ENCODE measurements at places on chromosomes 13 and 19. TPM values are rescaled to one million over a fixed set of nuclear protein-coding genes. Genes with fewer than 3 reads are reported as not detected.

CEACAM7 gene
- total RNA-seq, result not detected

GRCh38 chr13:34926508-34926907 is 15.6 kb upstream of the NBEA start:
- peak; percentile 75 for DNase-seq

DNA sequence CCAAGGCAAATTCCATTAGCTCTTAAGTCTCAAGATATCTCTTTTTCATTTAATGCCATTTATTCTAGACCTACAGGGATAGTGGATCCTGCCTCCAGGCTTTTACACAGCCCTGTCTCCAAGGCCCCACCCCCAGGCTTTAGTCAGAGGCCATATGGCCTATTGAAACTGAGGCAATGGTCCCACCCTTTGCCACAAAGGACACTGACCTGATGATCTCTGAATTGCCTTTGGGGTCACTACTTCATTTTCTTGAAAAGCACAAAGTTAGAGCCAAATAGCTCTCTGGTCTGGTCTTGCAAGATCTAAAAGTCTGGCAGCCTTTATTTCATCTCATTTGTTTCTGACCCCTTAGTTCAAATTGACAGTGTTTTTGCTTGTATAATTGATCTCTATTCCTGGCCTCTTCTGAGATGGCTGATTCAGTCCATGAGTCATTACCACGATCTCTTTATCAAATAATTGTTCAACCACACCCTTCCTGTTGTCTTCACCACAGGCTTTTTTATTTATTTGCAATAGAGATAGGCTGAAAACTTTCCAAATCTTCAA is 209.8 kb downstream of the FGF14 start:
- DNase-seq, result peak; percentile 81

ZNF813 gene
- 11.7 TPM for total RNA-seq

DNA sequence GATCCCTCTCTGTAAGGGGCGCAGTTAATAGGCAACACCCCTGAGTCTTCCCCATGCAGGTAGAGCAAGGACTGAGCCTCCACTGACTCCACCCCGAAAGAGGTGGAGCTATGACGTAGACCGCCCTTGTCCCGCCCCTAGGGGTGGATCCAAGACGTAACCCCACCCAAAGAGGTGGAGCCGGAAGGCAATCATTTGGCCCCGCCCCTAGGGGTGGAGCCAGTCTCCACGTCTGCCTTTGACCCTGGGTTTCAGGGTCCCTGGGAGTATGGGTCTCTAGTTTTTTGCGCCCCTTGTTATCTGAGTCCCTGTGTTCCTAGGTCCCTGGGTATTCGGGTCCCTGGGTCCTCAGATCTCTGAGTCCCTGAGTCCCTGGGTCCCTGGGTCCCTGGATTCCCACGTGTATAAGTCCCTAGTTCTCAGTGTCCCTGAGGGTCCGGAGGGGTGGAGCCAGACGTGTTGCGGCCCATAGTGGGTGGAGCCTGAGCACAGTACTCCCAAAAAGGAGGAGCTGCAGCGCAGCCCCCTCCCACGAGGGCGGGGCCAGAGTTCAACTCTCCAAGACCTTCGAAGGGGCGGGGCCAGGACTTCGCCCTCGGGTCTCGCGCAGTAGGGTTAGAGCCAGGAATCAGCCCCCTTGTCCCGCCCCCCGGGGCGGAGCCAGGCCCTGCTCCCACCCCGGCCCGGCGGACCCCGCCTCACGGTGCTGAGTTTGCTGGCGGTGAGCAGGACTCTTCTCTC is 5.3 kb downstream of the DENND1C start:
- DNase-seq, result peak; percentile 90

GRCh38 chr13:59012731-59013130 is 1151.0 kb downstream of the DIAPH3 start:
- DNase-seq, result no peak

- no peak for DNase-seq
These were observed 1.2 kb downstream of the USPL1 start for GRCh38 chr13:30618930-30619279.

GRCh38 chr19:43883864-43884263 is 51.2 kb downstream of the ZNF45 start:
- no peak for DNase-seq

GRCh38 chr19:12801466-12802266 is at the start of the genes PRDX2 and THSD8:
Gene PRDX2, minus strand, starts transcription at chr19:12801800. Its CDS starts 539 bp downstream, at chr19:12801261.
Gene THSD8, plus strand, starts transcription at chr19:12802069. Its CDS starts 3 bp downstream, at chr19:12802072.
- no peak for DNase-seq

DNA sequence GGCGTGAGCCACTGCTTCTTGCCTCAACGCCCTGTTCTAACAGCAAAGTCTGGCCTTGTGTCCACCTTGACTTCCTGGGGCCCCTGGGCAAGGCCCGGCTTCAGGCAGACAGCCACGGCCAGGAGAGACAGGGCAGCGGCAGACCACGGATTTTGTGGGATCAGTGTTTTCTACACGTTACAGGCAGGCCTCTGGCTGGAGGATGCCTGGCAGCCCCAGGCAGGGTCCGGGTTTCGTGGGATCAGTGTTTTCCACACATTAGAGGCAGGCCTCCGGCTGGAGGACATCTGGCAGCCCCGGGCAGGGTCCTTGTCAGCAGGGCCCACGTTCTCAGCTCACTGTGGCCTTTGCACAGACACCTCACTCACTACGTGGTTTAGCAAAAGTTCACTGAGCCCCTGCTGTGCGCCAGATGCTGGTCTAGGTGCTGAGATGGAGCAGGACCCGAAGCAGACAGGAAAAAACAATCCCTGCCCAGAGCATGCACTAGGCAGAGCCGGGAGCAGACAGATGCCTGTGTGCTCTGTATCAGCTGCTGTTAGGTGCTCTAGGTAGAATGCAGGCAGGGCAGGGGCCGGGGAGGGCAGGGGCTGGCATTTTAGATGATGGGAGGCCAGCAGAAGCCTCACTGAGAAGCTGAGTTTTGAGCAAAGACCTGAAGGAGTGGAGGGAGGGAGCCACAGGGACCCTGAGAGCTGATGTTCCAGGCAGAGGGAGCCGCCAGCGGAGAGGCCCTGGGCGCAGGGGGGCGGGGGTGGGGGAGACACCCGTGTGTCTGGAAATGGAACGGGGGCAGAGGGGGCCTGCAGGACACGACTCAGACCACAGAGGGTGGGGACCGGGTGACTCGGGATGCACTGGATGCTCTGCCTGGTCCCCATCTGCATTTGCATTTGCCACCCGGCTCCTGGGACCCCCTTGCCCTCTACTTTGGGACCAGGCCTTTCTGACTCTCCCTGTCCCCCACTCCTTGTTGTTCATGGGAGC is 25.0 kb upstream of the NCCRP1 start:
- no peak for DNase-seq

ERICH6B gene
- total RNA-seq, result not detected

DNA sequence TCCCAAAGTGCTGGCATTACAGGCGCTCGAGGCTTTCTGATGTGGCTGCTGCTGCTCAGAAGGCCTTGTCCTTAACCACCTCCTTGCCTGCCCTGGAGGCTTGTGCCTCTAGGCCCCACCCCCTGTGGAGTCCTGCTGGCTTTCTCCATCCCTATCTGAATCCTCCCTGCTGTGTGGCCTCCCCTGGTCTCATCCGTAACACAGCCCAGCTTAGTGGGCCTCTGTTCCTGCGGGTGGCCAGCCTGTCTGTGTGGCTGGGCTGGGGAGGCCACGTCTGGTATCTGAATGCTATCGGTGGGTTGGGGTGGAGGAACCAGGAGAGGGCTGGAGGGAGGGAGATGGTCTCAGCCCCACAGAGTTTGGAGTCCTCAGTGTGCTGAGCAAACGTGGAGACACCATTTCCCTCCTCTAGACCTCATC is 4.7 kb downstream of the RPL28 start:
- DNase-seq, result no peak

DNA sequence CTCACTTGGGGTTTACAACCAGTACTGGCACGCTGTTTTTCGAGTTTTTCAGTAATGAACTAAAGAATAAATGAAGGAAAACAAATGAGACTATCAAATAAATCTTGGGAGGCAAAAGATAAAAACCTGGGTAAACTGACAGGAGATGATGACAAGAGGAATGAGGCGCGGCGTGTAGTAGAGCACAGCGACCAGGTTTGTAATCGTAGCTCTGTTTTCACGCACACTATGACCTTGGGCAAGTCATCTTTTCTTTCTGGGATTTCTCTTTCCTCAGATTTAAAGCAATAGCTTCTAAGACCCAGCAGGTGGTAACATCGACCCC is 419 bp downstream of the MRPS31 start:
- DNase-seq, result no peak

DNA sequence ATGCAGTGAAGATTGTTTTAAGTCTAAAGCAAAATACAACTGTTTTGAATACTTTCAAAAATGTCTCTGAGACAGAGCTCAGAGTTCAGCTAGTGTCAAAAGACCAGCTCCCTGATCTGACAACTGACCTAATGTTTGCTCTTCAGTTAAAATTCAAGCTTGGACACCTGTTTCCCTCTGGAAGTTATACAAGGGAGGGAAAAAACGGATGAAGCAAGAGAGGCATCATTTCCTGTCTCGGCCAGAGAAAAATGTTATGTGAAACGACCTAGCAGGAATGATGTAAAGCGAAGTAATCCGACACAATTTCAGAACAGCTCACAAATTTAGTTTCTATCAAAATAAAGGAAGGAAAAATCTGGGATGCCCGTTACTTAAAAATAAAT is 59.4 kb downstream of the ZAR1L start:
- no peak for DNase-seq

GRCh38 chr19:15279326-15279904 is 47.2 kb upstream of the EPHX3 start:
- DNase-seq, result no peak

DNA sequence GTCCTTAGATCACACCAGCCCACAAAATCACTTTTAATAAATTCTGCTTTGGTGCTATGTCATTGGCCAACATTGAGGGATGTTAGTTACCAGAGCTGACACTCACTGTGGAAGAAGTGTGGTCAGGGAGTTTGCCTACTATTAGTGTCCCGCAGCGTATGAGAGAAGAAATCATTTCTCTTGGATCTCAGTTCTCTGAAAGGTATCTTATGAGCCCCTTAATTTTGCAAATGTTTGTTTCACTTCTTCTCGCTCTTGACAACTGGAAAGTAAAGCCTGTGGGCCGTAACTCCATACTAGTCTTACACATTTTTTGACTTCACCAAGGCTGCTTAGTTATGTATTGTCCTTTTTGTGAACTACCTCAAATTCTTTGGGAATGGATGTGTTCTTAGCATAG is 80.9 kb downstream of the FLT1 start:
- DNase-seq, result no peak

GRCh38 chr13:66532146-66532545 is 698.0 kb downstream of the PCDH9 start:
- no peak for DNase-seq

LIM2 gene
- not detected for total RNA-seq

IL4I1 gene
- 25.7 TPM for total RNA-seq

B3GNT8 gene
- 2.1 TPM for total RNA-seq

DNA sequence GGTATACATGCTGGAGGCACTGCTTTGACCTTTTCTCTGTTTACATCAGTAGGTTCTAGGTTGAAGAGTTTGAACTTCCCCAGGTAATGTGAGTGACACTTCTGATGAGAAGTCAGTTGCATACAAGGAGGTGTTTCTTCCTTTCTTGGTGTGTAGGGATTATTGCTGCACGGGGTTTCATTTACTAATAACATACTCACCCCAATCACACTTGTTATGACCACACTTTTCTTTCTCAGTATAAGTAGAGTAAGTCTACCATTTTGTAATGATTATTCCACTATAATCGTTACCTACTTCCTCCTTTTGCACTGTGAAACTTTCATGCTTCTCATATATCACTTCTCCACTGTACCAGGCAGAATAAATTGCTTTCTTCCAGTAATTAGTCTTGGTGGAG is 138.0 kb downstream of the TNFSF13B start:
- no peak for DNase-seq

GRCh38 chr19:290372-291005 is 714 bp downstream of the PLPP2 start:
- no peak for DNase-seq

DNA sequence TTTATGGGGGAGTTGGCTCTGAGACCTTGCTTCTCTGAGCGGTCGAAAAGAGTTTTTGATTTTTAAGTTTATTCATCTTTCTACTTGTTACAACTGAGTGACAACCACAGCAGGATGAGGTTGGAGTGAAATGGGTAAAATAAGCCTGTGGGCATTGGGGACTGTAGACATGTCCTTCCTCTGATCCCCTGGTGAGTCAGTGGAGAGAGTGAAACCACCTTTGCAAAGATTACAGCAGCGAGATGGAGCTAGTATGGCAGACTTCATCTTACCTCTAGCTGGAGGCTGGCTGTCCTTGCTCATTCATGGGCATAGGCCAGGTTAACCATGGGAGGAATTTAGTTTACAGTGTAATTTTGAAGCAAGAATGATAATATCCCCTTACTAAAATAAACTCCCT is 30.9 kb upstream of the PSG9 start:
- no peak for DNase-seq

DNA sequence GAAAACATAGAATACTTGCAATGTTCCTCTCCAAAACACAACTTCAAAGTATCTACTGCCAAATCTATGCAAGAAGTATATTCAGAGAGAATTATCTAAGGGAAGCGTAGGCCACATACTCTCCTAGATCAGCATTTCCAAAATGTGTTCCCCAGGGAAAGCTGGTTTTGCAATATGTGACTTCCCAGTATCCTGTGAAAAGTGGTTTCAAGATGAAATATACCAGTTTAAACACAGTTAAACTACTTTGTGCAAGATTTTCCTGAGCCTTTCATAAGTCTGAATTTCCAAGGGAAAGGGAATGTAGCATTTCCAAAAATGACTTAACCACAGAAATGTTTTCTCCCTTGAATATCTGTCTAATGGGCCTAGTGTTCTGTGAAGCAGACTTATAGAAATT is 7.6 kb downstream of the STARD13 start:
- no peak for DNase-seq

PSG11 gene
- total RNA-seq, result not detected

GRCh38 chr13:33276570-33276969 is 9.0 kb downstream of the STARD13 start:
- DNase-seq, result peak; percentile 77

DNA sequence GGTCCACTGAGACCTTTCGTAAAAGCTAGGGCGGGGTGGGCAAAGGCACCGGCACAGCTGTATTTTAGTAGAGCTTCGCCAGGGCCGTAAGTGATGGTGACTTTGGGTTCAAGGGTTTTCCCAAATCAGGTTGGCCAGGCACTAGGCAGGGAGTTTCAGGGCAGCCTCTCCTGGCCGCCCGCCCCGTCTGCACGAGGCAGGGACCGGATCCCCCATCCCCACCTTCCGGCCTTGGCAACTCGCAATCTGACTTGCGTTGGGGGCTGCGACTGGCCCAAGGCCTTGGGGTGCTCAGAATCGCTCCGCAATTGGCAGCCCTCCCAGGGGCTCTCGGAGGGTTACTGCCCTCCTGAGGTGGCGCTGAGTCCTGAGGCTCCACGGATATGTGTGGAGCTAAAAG is 4.1 kb upstream of the ZIC5 start:
- no peak for DNase-seq

FGF21 gene
- total RNA-seq, result not detected

RPS16 gene
- 34.7 TPM for total RNA-seq

- no peak for DNase-seq
These were observed 88.4 kb upstream of the DOCK9 start for GRCh38 chr13:99066219-99066618.

GRCh38 chr19:681029-682019 is 5.1 kb downstream of the FSTL3 start:
- no peak for DNase-seq

- DNase-seq, result no peak
These were observed 165.4 kb upstream of the PCDH9 start for GRCh38 chr13:67395577-67395976.
